Endodermal cell (in vitro differentiated cells): ENCODE measurements at places on chromosomes 5 and 9. TPM values are rescaled to one million over a fixed set of nuclear protein-coding genes. Genes with fewer than 3 reads are reported as not detected.

- no peak overlapping the region for H3K4me3 ChIP-seq
- no peaks in the 10 kb centered on the region for H3K4me1 ChIP-seq
- H3K36me3 ChIP-seq = no peaks in the 10 kb centered on the region
Measured at GRCh38 chr9:70551396-70551795, 136.9 kb upstream of the KLF9 start.

DNA sequence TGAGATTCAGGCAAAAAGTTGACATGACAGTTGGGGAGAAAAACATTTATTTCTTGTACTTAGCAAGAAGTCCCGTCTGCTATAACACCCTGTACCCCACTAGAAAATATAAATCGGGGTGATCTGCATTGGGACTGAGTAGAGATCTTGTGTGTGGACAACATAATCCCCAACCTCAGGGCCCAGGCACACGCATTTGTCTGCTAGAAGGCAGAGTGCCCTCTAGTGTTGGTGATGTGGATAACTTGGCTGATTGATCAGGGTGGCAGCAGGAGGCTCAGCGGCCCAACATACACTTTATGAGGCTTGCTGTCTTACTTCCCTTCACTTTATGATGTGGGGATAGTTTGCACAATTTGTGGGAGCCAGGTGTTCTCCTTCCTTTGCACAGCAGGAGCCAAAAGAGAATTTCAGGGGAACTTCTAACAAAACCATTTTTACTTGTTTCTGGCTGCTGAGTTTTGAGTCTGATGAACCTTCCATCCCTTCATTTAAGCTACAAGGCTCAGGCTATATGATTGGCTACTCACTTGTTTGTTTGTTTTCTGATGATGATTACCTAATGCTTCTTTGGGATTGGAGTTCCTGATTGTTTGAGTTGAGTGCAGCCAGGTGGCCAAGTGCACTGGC, 263.2 kb downstream of the DMAC1 start:
- H3K36me3 ChIP-seq = no peaks in the 10 kb centered on the region
- H3K4me3 ChIP-seq = no peak overlapping the region
- H3K27me3 ChIP-seq = peaks cover 5% of the 10 kb centered on the region
- H3K4me1 ChIP-seq = no peaks in the 10 kb centered on the region

DNA sequence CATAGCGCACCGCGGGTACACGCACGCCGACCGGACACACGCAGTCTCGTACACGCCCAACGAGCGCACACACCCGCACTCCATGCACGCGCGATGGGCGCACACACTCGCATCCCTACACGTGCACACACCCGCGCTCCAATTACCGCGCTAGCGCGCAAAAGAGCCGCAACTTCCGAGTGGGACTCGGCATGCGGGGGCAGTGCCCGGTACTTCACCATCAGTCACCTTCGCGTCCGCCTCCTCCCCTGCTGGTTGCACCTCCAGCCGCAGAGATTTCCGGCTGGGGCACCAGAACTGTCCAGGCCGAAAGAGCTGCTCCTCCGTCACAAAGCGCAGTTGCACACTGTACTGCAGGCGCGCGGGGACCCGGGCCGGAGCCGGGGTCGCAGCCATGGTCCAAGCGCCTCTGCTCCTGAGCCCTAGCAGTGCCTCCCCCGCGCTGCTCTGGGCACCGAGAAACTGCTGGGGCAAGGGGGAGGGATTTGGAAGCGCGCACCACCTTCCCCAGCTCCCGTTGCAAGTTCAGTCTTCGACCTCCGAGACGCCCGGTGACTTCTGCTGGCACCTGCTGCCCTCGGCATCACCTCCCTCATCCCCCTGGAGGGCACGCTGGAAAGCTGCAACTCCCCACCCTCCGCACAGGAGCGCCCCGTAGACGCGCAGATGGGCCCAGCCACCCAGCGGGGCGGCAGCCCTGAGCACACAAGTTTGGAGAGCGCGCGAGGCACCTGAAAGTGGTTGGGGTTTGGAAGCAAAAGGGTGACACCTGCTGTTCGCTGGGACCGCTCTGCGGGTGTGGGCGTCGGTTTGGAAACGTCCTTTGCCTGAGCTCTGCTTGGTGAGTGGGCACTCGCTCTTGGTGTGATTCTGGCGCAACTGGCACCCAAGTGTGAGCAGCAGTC, 337.4 kb upstream of the PUM3 start:
- no peaks in the 10 kb centered on the region for H3K36me3 ChIP-seq
- H3K27ac ChIP-seq = no peak overlapping the region
- H3K4me3 ChIP-seq = peak overlapping the region; percentile 47
- H3K4me1 ChIP-seq = no peaks in the 10 kb centered on the region
- peak; percentile 91 for DNase-seq

DNA sequence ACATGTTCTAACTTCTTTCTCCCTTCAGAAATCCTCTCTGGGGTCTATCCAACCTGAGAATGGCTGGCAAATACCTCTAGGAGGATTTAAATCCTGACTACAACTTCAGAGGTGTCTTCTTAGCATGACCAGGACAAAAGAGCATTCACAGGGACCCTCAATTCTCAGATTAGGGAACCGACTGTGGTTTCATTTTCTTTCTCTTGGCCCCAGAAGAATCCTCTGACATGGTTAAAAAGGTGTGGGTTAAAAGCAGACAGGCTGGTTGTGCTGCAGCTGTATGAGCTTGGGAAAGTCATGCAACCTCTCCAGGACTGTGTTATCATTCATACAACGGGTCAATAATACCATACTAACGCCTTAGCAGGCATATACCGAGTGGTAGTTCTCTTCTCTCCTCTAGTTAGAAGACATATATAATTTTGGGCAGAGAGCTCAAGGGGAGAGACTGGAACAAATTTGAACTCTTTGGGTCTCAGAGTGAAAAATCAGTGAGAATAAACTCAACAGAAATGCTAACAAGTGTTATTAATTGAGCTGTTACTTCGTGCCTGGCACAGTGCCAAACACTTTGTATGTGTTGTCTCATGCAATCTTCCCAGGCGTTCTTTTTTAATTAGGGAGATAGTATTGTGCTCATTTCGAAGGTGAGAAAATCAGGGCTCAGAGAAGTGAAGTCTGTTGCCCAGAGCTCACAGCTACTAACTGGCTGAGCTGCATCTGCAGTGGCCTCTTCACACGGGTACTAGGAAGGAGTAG, 35.2 kb downstream of the INSYN2B start:
- no peak overlapping the region for H3K4me3 ChIP-seq
- DNase-seq = no peak
- no peaks in the 10 kb centered on the region for H3K4me1 ChIP-seq

- no peaks in the 10 kb centered on the region for H3K4me1 ChIP-seq
- no peak overlapping the region for H3K4me3 ChIP-seq
- H3K27me3 ChIP-seq = no peaks in the 10 kb centered on the region
- no peak overlapping the region for H3K27ac ChIP-seq
- no peaks in the 10 kb centered on the region for H3K36me3 ChIP-seq
Measured at GRCh38 chr9:117587263-117587662, 116.9 kb upstream of the TLR4 start.

PTGS1 gene
- total RNA-seq = 1.1 to 3.6 TPM (median 1.6 TPM) in 3 replicates

DNA sequence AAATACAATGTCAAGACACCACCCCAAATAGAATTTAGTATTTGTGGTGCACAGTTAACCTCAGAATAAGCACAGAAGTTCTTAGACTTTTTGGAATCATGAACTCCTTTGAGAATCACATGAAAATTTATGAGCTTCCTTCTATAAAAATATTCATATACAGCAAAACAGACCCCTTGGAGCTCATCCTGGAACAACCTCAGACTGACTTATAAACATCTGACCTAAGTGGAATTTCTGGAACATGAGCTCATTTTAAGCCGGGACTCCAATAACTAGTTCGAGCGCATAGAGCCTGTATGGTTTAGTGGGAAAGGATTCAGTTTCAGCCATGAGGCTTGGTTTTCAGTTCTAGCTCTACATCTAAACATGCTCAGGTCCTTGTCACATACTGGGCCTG, 192.3 kb downstream of the DEPDC1B start:
- no peaks in the 10 kb centered on the region for H3K36me3 ChIP-seq
- peaks cover 6% of the 10 kb centered on the region for H3K27me3 ChIP-seq
- no peaks in the 10 kb centered on the region for H3K4me1 ChIP-seq
- no peak overlapping the region for H3K27ac ChIP-seq
- no peak for DNase-seq

GRCh38 chr5:36751886-36752285, 124.7 kb upstream of the NIPBL start:
- H3K4me3 ChIP-seq = no peak overlapping the region
- H3K36me3 ChIP-seq = no peaks in the 10 kb centered on the region
- no peaks in the 10 kb centered on the region for H3K4me1 ChIP-seq
- peak; percentile 65 for DNase-seq

DNA sequence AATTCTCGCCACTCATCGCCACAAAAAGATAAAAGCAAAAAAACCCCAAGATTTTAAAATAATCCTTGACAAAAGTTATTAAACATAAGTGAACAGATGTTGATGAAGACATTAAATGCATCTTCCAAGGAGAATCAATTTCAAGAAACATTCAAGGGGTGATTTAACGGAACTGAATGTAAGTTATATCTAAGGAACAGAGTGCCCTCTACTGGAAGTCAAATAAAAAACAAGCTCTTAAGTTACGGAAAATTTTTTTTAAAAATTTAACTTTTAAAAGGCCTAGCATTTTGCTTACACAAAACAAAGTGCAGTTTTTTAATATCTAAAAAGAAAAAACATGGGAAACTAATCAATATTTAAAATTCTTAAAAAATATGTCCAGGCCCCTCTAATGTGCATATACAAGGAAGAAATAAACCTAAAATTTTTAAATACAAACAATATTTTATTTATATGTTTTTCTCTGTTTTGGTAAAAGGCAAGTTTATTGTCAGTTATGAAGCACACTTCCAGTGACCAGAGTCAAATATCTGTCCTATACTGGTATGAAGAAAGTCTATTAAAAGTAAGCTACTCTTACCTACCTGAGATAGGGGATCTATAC, 28.0 kb downstream of the TEX10 start:
- H3K36me3 ChIP-seq = peaks cover 79% of the 10 kb centered on the region
- H3K4me3 ChIP-seq = no peak overlapping the region
- no peak overlapping the region for H3K27ac ChIP-seq
- no peaks in the 10 kb centered on the region for H3K4me1 ChIP-seq

BRINP1 gene
- total RNA-seq = 3.3 to 7.4 TPM (median 6.3 TPM) in 3 replicates

DNA sequence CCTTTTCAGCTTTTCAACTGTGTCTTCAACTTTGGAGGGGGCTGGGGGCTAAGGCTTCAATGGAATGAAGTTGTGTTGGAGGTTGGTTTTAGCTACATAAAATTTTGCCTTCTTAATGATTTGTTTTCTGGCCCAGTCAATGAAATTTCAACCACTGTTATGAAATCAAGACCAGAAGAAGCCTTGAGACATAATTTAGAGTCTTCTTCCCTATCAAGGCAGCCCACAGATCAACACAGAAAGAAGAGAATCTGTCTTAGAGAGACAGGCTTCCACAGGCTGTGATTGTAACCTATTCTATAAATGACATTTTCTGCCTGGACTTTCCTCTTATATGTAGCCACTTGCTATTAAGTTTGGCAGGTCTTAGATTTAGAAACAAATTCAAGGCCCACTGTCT, 46.5 kb upstream of the ZSWIM6 start:
- H3K27me3 ChIP-seq = peaks cover 1% of the 10 kb centered on the region
- H3K36me3 ChIP-seq = no peaks in the 10 kb centered on the region
- H3K4me1 ChIP-seq = peaks cover 19% of the 10 kb centered on the region
- no peak for DNase-seq
- no peak overlapping the region for H3K27ac ChIP-seq

DNA sequence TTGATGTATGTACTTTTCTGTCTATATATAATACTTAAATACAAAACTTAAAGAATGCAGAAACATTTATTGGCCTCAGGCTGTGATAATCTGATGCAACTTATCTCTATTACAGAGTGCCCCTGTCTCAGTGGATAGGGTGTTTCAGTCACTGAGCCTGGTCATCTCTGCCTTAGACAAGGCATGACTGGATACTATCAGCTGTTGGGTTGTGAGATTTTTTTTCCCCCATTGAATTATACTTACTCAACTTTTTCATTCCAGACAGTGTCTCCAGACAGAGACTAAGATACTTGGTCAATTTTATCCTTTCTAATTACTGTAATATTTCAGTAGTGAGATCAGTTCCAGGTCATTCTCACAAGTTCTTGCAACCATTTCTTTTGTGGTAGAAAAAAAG, 26.7 kb downstream of the XRCC4 start:
- no peak overlapping the region for H3K27ac ChIP-seq
- H3K27me3 ChIP-seq = no peaks in the 10 kb centered on the region
- H3K4me3 ChIP-seq = no peak overlapping the region
- no peaks in the 10 kb centered on the region for H3K36me3 ChIP-seq
- DNase-seq = no peak

DNA sequence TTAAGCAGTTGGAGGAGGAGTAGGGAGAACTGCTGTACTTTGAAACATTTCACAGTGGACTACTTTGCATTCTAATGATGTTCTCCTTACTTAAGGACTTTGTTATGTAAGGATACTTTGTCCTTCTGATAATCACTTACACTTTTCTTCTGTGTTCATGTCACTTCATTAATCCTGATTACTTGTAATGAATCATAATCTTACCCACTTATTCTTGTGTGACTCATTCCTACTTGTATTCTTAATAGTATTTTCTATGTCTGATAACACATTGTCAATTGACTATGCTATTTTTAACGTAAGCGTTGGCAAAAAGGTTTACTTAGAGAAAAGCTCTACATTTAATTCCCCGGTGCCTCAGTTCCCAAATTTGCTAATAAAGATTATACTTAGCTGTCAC, 63.8 kb downstream of the GHR start:
- no peaks in the 10 kb centered on the region for H3K36me3 ChIP-seq
- no peaks in the 10 kb centered on the region for H3K27me3 ChIP-seq
- DNase-seq = no peak
- H3K27ac ChIP-seq = no peak overlapping the region

GRCh38 chr9:87245271-87245670, 252.4 kb upstream of the DAPK1 start:
- H3K4me3 ChIP-seq = peak overlapping the region; percentile 55
- H3K27ac ChIP-seq = no peak overlapping the region
- H3K4me1 ChIP-seq = peaks cover 7% of the 10 kb centered on the region
- H3K36me3 ChIP-seq = no peaks in the 10 kb centered on the region

POU5F2 gene
- 0.43 and 0.84 TPM in 2 replicates for total RNA-seq

- H3K27ac ChIP-seq = no peak overlapping the region
- DNase-seq = no peak
Measured at GRCh38 chr5:110784901-110785300, 46.1 kb downstream of the SLC25A46 start.

DNA sequence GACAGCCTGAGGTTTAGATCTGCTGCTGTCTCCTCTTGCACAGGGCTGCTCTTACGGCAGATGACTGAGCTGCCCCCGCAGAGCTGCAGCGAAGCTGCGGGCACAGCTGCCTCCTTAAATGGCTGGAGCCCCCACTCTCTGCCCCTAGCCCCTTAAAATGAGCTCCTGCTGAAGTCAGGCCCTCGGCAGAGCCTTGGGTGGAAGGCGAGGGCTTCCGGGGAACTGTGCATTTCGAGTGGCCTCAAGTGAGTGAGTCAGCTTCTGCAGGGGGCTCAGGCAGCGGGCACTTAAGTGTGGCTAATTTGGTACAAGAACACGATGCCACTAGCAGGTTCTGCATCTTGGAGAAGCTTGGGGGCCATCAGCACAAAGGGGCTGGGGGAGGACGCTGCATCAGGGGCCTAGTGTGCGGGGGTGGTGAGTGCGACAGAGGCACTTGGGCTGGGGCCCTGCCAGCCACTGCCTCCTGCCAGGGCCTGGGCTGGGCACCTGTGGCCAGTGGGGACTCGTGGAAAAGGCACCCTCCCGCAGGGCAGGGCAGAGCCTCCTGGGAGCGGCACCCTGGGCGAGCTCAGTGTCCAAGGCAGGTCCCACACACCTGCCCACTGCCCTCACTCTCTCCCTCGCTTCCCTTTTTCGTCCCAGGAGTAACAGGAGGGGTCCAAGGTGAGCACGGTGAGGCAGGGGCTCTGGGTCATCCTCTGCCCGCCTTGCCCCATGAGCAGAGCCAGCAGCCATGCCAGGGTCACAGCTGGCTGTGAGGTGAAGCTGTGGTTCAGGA, 28.8 kb upstream of the RNU6ATAC start:
- no peaks in the 10 kb centered on the region for H3K4me1 ChIP-seq
- H3K27ac ChIP-seq = no peak overlapping the region
- peak; percentile 35 for DNase-seq
- H3K4me3 ChIP-seq = no peak overlapping the region
- H3K27me3 ChIP-seq = no peaks in the 10 kb centered on the region

F2RL2 gene
- total RNA-seq = 0.14 and 0.18 TPM in 2 replicates
